ENCODE measurements at places on chromosomes 3 and 15.

DNA sequence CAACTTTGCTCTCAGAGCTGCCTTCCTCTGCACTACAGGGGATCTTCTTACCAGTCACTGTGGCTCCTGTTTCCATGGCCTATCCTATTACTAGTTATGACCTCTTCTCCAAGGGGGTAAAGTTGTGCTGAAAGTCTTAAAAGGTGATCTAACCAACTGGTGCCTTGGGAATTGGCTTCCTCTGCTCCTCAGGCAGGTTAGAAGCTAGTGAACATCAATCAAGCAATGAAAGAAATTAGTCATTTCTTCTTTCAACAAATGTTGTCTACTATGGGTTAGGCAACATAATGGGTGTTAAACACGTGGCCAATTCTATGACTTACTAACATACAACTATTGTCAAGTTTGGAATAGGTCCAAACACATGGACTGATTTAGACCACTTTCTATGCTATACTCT, 571.4 kb upstream of the NAALADL2 start:
- no peak for DNase-seq

GRCh38 chr3:130258532-130258952, 86.9 kb upstream of the COL6A5 start:
- DNase-seq = no peak

- no peak for DNase-seq
These were observed 270.3 kb downstream of the RYR3 start for GRCh38 chr15:33581032-33581431.

- no peak for DNase-seq
These were observed 137.0 kb downstream of the EPHB1 start for GRCh38 chr3:134932035-134932434.

GRCh38 chr3:118435851-118436350, 598.7 kb downstream of the IGSF11 start:
- no peak for DNase-seq

- no peak for DNase-seq
These were observed 13.2 kb downstream of the HPS3 start for GRCh38 chr3:149142682-149143081.

DNA sequence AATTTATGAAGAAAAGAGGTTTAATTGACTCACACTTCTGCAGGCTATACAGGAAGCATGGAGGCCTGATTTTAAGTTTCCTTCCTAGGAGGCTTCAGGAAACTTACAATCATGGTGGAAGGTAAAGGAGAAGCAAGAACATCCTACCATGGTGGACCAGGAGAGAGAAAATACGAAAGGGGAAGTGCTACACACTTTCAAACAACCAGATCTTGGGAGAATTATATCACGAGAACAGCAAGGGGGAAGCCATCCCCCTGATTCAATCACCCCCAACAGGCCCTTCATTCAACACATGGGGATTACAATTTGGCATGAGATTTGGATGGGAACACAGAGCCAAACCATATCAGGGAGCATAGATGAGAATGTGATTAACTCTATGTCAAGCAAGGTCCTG, 121.0 kb downstream of the MTHFS start:
- no peak for DNase-seq

DNA sequence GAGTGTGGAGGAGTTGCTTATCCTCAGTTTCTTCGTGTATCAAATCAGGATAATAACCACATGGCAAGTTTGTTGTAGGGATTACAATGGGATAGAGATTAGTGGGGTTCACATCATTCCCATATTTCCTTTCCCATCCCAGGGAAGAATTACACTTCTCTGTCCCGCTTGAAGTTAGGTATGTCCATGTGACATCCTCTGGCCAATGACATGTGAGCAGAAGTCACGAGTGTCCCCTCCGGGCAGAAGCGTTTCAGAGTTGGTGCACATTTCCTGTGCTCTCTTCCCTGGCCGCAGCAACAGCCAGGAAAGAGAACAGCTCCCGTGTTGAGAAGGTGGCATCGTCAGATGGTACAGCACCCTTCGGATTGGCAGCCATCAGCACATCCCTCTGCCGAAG, 36.7 kb upstream of the HES1 start:
- DNase-seq = no peak

DNA sequence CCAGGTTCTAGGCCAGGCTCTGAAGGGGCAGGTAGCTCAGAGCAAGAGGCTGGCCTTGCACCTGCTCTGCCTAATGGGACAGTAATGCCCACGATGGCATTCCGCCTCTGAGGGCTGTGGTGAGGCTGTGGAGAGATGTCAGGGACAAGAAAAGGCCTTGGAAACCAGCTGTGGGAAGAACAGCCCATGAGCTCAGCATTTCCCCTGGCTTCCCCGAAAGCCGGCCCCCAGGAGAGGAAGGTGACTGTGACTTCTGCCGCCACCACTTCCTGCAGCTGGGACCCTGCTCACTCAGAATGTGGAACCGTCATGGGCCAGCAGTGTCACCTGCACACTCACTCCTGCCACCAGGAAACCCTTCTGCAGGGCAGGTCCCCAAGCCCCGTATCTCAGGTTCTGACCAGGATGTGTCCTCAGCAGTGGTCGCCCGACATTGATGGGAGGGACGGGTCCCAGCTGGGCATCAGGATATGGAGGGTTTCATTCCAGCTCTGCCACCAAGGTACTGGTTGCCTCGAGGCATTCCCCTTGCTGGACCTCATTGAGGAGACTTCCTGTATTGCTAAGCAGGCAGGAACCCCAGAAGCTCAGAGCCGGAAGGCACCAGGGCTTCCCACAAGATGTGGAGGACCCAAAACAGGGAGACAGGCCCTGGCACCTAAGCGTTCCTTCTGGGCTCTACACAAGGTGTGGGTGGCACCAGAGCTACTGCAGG, 30.7 kb downstream of the SEMA7A start:
- peak; percentile 70 for DNase-seq

Measured in memory B cell (primary cell).